ENCODE measurements at places on chromosomes 7 and 10.
A peak's percentile ranks its signal among the peaks of the same experiment; 100 is the strongest.

DNA sequence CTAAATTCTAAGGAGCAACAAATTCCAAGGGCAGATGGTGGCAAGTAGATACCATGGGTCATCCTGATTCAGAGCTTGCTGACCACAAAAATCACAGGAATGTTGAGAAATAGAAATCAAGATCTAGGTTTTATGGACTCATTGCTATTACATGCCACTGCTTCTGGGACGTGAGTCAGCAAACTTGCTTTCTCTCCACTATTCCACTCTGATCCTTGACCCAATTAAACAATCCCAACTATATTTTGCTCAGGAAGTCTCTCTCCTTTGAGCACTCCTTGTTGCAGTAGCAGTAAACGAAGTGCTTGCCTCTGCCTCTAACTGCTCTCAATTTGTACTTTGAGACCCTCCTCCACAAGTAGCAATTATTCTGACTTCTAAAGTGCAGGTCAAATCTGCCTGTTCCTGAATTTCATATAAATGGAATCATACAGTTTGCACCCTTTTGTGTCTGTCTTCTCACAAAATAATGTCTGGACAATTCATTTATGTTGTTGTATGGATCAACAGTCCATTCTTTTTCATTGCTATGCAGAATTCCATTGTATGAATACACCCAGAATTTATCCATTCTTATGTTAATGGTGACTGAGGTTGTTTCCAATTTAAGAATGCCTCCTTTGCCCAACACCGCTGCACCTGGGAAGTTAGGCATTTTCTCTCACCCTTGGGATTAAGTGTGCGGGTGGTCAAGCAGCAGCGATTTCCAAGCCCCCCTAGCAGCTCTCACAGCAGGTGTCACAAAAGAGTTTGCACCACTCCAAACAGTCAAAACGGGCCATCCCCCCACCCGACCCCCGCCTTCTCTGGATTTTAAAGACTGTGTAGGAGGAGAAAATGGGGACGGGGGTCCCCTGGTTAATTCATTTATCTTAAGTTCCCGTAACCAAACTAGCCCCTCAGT, 35.9 kb downstream of the ACSM6 start:
- peak; percentile 99 for DNase-seq

- no peak for DNase-seq
These were observed 174.4 kb downstream of the ARID5B start for GRCh38 chr10:62075912-62076311.

- DNase-seq = peak; percentile 20
These were observed 28.8 kb upstream of the PRTFDC1 start for GRCh38 chr10:24981161-24981710.

DNA sequence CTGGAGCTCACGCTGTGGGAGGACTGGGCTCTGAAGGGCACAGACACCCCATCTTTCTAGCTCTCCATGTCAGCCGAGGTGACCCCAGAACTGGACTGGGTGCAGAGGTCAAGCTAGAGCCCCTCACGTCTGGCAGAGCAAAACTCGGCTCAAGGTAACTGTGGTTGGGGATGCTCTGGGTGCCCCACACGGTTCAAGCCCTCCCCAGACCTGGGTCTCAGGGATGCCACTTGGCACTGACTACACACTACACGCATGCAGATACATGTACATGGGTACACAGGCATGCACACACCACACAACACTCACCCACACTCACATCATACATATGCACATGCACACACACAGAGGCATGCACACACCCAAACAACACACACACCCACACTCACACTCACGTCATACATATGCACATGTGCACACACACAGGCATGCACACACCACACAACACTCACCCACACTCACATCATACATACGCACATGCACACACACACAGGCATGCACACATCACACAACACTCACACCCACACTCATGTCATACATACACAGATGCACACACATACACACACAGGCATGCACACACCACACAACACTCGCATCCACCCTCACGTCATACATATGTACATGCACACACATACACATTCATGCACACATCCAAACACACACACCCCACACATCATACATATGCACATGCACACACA, 219.3 kb downstream of the DNAJB6 start:
- no peak for DNase-seq

DNA sequence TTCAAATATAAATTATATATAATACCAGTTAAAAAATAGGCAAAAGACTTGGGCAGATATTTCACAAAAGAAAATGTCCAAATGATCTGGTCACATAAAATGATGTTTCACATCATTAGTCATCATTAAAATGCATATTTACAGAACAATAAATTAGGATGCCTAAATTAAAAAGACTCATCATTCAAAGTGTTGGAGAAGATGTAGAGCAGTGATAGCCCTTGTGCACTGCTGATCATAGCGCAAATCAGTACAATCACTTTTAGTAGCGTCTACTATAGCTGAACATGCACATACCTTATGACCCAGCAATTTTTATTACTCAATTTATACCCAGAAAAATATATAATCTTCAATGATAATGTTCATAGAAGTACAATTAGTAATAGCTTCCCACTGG, 333.3 kb upstream of the ETV1 start:
- DNase-seq = no peak

- peak; percentile 85 for DNase-seq
These were observed at the start of gene MXI1 for GRCh38 chr10:110207011-110207804. TSS of gene MXI1 (plus strand) at chr10:110207605. CDS start at chr10:110207809, 204 bp downstream.

- DNase-seq = no peak
These were observed 119.6 kb downstream of the ZMIZ1 start for GRCh38 chr10:79188154-79188965.

DNA sequence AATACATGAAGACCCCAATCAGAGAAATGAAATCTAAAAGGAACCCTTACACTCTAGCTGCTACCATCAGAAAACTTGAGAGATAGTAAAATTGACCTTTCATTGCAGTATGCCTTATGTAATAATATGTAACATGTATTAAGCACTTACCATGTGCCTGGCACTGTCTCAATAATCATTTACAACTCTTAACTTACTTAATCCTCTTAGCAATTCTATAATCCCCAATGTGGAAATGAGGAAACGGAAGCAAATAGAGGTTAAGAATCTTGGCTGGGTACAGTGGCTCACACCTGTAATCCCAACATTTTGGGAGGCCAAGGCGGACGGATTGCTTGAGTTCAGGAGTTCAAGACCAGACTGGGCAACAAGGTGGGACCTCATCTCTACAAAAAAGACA, 29.8 kb upstream of the FHIP2A start:
- no peak for DNase-seq

- DNase-seq = no peak
These were observed 23.8 kb upstream of the AOAH start for GRCh38 chr7:36748017-36748487.

DNA sequence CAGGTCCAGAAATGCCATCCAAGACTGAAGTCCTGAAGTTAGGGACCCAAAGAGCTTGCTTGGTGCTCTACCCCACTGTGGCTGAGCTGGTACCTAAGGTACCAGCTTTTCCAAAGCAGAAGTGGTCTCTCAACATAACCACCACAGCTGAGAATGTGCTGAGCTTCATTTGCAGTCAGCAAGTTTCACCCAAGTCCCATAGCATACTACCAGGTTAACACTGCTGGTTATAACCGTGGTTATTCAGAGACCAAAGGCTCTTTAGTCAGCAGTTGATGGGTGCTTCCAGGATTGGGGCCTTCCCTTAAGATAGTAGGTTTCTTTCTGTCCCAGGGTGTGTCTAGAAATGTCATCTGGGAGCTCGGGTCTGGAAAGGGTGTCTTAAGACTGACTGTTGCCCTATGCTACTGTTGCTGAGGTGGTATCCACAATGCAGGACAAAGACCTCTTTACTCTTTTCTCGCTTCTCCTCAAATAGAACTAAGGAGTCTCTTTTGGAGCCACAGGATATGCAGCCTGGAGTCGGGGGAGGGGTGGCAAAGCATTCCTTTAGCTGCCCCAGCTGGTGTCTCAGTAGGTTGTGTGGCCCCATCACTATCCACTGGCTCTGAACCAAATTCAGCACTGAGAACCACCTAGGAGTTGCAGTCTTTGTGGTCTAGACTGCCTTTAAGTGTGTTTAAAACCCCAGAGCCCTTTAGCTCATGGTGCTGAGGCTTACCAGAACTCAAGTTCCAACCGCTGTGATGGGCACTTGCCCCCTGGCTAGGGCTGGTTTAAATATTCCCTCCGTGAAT, 354.9 kb upstream of the SEMA3C start:
- DNase-seq = no peak

- DNase-seq = no peak
These were observed 43.6 kb downstream of the KLHDC10 start for GRCh38 chr7:130113887-130114286.

- DNase-seq = no peak
These were observed 1.6 kb upstream of the GTF2I start for GRCh38 chr7:74655768-74656440.

- peak; percentile 25 for DNase-seq
These were observed 608.0 kb upstream of the GALNT17 start for GRCh38 chr7:70523989-70524351.

- peak; percentile 49 for DNase-seq
These were observed 223.7 kb upstream of the PRSS58 start for GRCh38 chr7:142481548-142481947.

DNA sequence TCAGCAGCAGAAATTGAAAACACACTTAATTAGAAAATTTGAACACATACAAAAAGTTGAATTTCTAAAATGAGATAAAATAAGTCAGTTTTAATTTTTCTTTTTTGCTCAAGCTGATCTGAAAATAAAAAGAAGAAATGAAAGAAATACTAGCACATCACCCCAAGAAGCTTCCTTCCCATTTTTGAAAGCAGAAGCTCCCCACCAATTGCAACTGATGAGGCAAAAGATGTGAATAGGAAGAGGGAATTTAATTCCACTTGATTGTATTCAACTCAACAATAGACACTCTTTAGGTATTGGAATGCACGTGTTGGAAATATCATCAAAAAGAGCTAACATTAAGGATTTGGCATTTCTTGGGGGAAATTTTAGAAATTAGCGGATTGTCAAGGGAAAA, 175.8 kb downstream of the TRIL start:
- DNase-seq = no peak

- peak; percentile 96 for DNase-seq
These were observed 36.8 kb upstream of the ANK3 start for GRCh38 chr10:60426425-60426824.

DNA sequence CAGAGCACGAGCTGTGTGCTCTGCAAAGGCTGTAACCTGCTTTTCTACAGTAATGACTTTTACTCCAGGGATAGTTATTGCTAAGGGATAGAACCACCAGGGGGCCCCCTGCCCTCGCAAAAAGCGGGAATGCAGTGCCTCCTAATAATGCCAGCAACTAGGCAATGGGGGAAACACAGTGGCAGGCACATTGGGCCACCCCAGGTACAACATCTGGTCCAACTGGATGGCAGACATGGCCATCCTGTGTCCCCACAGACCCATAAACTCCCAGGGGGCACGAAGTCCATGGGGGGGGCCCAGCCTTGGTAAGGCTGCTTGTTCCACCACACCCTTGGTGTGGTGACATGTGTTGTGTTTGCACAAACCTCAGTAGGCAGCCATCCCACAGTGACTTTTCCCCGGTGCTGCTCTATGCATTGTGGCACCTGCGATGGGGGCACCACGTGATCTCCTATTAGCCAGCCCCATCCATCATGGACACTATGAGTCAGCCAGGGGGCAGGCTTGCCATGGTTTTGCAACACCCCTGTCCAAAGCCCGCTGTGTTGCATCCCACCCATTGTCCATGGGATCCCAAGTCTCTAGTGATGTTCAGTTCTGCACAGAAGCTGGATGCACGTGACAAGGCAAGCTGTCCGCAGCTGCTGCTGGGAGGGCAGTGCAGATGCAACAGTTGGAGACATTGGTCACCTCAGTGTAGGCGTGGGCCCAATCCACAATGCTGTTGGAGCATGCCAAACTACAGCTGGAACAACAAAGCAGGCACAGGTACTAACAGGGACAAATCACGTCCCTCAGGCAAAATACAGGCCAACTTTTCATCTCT, 84.0 kb downstream of the ANLN start:
- peak; percentile 25 for DNase-seq

DNA sequence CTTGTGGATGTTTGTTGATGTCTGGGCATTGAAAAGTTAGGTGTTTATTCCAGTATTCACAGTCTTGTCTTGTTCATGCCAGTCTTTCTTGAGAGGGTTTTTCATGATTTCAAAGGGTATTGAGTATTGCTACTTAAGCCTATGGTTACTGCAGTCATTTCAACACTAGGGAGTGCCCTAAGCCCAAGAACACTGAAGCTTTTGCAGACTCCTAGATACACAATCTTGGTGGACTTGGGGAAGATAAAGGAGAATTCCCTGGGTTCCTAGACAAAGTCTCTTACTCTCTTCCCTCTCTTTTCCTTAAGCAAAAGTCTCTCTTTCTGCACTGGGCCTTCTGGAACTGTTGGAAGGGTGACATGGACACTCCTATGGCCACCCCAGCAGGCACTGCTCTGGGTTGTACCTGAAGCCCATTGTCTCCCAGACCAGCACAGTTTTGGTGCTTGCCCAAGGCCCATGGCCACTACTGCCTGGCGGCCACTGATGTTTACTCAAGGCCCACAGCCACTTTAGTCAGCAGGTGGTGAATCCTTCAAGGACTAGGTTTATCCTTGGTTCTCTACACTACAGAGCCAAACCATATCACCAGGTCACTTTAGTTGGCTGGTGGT, 24.9 kb downstream of the SAMD9 start:
- peak; percentile 52 for DNase-seq

- no peak for DNase-seq
These were observed 4.5 kb downstream of the GPRIN2 start for GRCh38 chr10:46551701-46552525.

DNA sequence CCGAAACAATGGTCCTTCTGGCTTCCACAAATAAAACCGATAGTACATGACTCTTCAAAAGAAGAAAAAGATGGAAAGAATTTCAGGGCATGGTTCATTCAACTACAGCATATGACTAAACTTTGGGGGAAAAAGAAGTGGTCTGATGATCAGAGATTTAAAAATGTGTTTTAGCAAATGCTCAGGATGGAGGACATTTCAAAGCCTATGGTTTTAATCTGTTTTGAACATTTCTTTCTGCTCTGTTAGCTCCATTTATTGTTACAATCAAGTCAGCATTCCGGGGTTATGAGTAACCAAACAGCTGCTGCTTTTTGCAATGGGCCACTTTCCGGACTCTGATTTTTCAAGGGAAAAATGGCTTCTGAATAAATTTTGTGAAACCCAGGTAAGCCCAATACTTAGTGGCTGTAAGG, 142.4 kb downstream of the CUBN start:
- DNase-seq = peak; percentile 96

DNA sequence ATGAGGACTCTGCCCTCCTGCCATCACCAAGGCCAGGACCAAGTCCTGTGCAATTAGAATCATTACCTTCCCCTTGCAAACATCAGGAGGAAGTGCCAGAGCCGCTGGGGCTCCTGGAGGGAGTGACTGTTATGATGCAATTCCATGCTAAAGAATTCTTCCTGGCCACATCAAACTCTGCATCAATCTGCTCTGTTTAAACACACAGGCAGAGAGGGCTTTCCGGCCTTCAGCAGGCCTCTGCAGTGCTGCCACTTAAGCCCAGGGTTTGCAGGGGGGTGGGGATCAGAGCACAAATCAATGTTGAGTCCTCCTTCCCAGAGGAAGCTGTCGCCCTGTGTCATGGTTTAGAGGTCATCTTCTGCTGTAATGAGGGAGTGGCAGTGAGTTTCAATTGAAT, 58.1 kb downstream of the CTBP2 start:
- DNase-seq = peak; percentile 78
